Stimulated activated CD4-positive, alpha-beta T cell treated with anti-CD3 and anti-CD28 coated beads, Interleukin-15, amount 100 ng/mL, for 1 hour (primary cell): ENCODE measurements at places on chromosomes 16 and 17.

GRCh38 chr17:11628831-11629230 is 30.6 kb downstream of the DNAH9 start:
- DNase-seq, result no peak

DNA sequence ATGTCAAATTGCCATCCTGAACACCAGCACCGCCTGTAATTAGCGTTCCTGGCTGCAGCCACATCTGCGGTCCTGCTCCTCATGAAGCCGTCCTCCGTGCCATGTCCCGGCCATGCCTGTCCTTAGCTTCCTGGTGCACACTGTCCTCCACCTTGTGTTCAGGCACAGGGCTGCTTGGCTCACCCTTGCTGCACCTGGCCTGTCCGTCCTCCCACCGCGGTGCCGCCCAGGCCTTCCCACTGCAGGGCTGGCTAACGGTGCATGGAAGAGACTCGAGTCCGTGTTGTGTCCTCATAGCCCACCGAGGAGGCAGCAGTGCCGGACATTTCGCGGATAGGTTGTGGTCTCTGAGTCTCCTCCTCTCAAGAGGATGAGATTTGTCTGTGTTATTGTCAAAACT is 20.4 kb downstream of the DUSP14 start:
- DNase-seq, result no peak

DNA sequence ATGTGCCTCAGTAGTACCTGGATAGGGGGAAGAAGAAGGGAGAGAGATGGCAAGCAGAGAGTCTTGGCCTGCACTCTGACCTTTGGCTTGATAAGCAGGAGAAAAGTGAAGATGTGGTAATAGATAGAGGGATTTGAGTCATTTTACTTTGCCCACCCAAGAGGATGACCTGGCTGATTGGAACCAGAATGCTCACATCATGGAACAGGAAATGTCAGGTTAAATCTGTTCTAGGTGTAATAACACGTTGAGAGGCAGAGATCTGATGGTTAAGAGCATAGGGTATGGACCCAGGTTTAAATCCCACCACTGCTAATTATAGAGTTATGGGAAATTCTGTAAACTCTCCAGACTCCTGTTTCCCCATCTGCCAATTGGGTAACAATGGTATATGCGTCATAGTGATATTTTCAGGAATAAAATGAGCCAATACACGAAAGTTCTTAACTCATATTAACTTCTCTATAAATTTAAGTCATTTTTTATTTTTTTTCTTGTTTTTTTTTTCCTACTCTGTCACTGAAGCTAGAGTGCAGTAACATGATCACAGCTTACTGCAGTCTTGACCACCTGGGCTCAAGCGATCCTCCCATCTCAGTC is 8.1 kb upstream of the CCL18 start:
- DNase-seq, result no peak

- DNase-seq, result no peak
Measured at GRCh38 chr16:81599034-81599744, 154.6 kb downstream of the CMIP start.

- DNase-seq, result no peak
Measured at GRCh38 chr16:89332902-89333245, 115.4 kb downstream of the ZNF778 start.

GRCh38 chr17:80095038-80095843 is 6.1 kb upstream of the GAA start:
- no peak for DNase-seq

DNA sequence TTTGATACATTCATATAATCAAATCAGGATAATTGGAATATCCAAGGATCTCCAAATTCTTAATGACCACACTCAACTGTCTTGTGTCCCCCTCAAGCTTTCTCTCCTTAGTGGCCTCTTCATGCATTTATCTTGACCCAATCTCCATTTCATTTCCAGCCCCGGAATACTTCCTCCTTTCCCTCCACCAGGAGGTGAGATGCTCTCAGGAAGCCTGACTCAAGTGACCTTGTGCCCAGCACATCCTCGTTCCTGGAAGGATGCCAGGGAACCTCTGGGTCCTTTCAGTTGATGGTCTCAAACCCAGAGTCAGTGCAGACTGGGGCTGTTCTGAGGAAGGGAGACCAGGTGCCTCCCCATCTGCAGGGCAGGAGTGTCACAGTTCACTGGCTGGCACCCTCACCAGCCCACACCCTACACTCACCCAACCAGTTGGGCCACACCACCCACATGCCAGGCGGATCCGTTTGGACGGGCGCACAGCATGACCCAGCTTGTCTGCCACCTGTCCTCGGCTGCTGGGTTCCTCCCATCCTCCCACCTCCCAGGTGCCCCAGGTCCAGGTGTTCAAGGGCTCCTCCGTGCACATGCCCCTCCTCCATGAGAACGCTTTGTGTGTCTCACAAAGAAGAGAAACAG is 14.0 kb upstream of the EMP2 start:
- no peak for DNase-seq

DNA sequence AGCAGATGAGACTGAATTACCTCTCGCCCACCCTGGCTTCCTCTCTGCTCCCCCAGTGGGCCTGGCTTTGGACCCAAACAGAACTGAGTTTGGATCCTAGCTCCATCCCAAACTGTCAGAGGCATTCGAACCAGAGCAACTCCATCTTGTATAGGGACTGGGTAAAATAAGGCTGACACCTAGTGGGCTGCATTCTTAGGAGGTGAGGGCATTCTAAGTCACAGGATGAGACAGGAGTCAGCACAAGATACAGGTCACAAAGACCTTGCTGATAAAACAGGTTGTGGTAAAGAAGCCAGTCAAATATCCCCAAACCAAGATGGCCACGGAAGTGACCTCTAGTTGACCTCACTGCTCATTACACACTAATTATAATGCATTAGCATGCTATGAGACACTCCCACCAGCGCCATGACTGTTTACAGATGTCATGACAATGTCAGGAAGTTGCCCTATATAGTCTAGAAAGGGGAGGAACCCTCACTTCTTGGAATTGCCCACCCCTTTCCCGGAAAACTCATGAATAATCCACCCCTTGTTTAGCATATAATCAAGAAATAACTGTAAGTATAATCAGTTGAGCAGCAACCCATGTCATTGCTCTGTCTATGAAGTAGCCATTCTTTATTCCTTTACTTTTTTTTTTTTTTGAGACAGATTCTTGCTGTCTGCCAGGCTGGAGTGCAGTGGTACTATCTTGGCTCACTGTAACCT is 44.4 kb downstream of the LYRM1 start:
- no peak for DNase-seq

DNA sequence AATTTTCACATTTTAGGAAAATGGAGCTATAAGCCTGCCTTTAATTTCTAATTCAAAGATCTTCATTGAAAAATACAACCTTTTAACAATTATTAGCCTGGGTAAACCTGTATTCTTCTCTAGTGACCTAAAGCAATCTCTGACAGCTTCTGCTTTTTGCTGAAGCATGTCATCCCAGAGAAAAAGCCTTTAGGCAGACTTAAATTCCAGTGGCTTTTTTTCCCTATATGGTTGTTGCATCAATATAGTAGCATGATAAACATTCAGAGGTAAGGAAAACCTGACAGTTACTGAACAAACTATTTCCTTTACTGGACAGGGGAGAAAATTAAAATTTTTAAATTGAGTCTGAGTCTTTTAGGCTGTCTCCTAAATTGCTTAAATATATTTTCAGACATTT is 7.8 kb upstream of the EVI2A start:
- no peak for DNase-seq

- DNase-seq, result no peak
Measured at GRCh38 chr17:74750327-74751069, 2.1 kb downstream of the NHERF1 start.

DNA sequence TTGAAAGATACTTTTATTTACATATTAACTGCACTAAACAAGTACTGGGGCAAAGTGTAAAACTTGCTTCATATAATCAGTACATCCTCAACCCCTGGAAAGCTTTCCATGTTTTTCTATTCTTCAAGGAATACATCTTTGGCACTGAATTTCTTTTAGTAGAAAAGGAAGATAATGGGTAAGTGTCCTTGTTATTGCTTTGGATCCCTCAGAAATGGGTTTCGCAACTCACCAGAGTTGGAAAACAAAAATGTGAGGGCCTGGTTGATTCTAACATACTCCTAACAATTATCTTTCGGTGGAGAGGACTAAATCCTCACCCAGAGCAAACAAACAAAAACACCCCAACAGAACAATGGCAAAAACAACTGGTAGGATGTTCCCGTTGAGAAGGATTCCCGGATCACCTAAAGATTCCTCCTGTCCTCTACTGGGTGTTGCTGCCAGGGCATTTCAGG is 120.4 kb downstream of the PARN start:
- DNase-seq, result no peak

DNA sequence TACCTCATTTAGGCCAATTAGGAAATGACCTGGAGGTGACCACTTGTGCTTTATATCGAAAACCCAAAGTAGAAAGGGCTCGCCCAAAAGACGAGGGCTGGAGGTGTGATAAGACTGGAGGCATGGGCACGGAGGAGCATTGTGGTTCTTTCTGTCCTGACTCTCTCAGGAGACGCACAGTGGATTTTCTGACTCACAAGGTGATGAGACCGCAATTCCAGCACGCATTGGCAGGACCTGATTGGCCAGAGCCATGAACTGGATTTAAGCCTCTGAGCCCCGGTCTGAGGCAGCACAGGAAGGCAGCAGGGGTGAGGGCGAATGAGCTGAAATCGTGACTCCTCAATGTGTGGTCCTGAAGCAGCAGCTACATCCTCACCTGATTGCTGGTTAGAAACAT is 559.1 kb upstream of the SALL1 start:
- DNase-seq, result no peak

GRCh38 chr16:17432901-17433576 is 37.7 kb downstream of the XYLT1 start:
- no peak for DNase-seq

GRCh38 chr17:16516594-16517051 is 24.6 kb upstream of the LRRC75A start:
- DNase-seq, result no peak
